ENCODE measurements at places on chromosomes 6 and 20.

DNA sequence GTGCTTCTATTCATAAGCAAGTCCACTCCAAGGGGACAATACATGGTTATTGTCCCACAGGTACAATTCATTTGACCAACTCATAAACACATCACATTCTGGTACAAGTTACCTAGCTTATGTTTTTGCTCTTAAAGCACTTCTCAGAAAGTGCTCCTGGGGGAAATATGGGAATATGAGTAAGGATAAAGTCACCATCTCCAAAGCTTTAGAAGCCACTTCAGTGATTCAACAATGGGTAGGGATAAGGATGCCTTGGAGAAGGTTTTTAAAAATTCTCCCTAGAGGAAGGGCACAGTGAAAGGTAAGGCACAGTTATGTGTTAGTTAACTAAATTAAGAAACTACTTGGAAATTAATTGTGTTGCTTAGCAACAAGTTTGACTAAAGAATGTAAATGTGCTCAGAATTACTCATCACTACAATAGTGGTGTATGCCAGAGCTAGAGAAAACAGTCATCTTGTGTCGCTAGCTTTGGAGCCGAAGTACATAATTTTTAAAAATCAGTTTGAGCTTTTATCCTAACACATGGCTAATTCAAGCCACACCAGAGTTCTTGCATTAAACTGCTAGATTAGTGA, 39.5 kb upstream of the LAMP5 start:
- DNase-seq, result peak; percentile 52

- no peak for DNase-seq
These were observed 789.3 kb downstream of the FRK start for GRCh38 chr6:115271434-115271833.

DNA sequence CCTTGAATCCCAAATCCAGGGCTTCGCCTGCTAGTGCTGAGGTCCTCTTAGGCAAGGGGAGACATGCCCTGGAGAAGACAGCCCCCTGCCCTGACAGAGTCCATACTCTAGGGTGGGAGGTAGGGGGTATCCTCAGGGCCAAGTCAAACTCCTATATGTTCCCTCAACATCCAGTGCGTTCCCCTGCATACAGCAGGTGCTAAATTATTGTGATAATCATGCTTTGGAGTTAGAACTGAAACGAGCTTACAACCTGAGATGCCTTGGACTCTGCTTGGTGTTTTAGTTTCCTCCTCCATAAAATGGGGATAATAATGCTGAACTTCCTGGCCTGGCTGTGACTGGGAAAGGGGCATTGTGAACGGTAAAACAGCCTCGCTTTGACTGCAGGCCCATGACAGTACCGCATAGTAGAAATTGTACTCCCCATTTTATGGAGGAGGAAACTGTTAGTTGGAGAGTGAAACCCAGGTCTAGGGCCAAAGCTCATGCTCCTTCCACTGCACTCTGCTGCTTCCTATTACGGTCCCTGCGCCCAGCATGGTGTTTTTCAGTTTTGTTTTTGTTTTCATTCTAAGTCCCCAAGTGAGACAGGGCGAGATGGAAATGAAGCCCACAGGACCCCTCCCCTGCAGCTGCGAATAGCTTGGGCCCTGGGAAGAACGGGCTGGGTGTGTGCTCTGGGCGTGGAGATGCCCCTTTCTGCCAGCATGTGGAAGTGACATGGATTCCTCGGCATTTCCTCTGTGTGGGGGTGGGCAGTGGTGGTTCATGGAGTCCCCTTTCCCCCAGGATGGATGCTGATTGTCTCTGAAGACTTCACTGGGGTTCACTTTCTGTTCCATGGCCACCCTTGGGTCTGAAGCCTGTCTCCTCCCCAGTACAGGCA, 162.5 kb downstream of the VEGFA start:
- no peak for DNase-seq

- DNase-seq, result peak; percentile 27
These were observed 18.3 kb downstream of the GHRH start for GRCh38 chr20:37243076-37243936.

GRCh38 chr6:31713465-31713864, 1.7 kb upstream of the LY6G6D start:
- DNase-seq, result no peak
